Activated T-helper 2 cell treated with anti-CD3 and anti-CD28 coated beads, Interferon-gamma antibody, Interleukin-2, Interleukin-4, amounts not matched to agents 10 μg/mL and 5 μg/mL and 100 μg/mL, durations not matched to agents 14 hours and 24 hours and 36 hours (primary cell): ENCODE measurements at places on chromosomes 7 and 10.

DNA sequence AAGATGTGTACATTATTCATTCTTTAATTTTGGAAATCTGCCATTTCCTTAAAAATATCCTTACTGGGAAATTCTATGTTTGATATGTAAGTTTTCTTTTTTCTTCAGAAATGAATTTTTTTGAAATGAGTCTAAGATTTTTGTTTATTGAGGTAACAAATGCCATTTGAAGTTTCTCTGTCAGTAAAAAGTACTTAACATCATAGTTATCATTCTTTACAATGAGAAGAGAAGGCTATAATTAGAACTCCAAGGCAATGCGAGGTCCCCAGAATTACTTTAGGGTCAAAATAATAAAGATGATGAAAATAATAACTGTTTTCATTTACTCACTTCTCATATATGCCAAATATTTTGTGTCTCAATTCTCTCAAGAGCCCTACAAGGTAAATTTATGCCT lies 37.0 kb upstream of the RHOBTB1 start:
- H3K36me3 ChIP-seq = no peaks in the 10 kb centered on the region
- no peak overlapping the region for H3K27ac ChIP-seq
- H3K27me3 ChIP-seq = peaks cover 12% of the 10 kb centered on the region

DNA sequence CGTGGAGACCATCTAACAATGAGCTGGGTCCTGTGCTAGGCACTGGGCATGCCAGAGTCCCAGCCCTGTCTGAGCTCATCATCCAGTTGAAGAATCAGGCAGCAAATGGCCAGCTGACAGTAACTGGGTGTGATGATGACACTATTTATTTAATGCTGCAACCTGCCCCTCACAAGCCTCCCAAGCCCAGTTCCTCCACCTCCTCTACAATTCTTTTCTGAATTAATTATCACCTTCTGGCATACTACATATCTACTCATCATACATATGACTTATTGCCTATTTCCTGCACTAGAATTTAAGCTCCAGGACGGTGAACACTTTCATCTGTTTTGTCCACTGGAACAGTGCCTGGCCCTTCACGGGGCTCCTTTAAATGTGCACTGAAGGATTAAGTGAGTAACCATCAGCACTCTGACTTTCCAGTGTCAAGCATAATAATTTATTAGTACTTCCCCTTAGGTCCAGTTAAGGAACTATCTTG lies 96.7 kb upstream of the LAMB4 start:
- DNase-seq = no peak
- no peak overlapping the region for H3K4me3 ChIP-seq
- no peak overlapping the region for H3K27ac ChIP-seq

DNA sequence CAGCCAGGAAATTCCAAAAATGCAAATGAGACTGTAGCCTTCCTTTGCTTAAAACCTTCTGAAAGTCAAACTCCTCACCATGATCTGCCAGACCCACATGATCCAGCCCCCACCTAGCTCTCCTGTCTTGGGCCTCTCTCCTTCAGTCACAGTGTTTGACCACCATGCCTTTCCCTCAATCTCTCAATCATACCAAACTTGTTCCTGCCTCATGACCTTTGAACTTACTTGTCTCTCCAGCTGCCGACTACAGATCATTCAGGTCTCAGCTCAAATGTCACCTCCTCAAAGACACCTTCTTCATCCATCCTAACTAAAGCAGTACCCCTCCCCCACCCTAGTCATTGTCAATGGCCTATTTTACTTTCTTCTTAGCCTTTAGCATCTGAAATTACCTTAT lies 9.3 kb upstream of the ADD3 start:
- no peak overlapping the region for H3K4me3 ChIP-seq
- no peak for DNase-seq
- peaks cover 12% of the 10 kb centered on the region for H3K27me3 ChIP-seq

- H3K36me3 ChIP-seq = no peaks in the 10 kb centered on the region
- H3K4me1 ChIP-seq = no peaks in the 10 kb centered on the region
- DNase-seq = no peak
- no peak overlapping the region for H3K4me3 ChIP-seq
Measured at GRCh38 chr10:77253147-77253545, 384.5 kb downstream of the KCNMA1 start.

DNA sequence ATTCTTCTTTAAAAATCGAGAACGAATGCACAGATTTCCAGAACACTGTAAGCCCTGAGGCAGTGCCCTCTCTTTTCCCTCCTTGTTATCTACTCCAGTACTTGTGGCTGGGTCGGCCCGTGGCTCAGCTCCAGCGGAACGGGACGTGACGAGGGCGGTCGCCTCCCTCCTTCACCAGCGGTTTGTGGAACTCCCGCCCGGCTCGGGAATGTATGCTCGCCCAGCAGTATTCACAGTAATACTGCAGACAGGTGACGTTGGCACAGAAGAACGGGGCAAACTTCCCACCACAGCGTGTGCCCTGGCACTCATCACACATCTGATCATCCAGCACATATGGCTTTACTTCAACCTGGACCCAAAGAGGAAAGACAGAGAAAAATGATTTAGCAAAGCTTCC lies 128.5 kb downstream of the BTAF1 start:
- H3K4me3 ChIP-seq = no peak overlapping the region
- H3K27ac ChIP-seq = no peak overlapping the region
- no peaks in the 10 kb centered on the region for H3K27me3 ChIP-seq
- no peaks in the 10 kb centered on the region for H3K36me3 ChIP-seq

DNA sequence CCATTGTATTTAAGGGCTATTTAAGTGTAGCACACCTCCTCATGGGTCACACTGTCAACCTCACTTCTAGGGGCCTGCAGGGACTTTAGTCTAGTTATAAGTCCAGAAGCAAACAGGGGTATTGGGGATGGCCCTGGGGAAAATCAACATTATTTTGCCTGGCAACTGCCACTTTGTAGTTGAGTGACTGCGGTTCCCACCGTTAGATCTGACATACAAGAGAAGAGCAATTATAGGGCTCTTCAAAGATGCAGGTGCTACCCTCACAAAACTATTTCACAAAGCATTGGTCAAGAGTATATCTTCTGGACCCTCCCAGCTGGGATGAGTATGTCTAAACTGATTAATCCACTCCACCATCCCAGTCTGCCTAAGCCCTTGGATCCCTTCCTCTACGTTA lies 133.0 kb upstream of the PCBD1 start:
- no peaks in the 10 kb centered on the region for H3K36me3 ChIP-seq
- DNase-seq = no peak
- no peak overlapping the region for H3K27ac ChIP-seq
- H3K27me3 ChIP-seq = no peaks in the 10 kb centered on the region
- no peak overlapping the region for H3K4me3 ChIP-seq
- H3K4me1 ChIP-seq = no peaks in the 10 kb centered on the region

DNA sequence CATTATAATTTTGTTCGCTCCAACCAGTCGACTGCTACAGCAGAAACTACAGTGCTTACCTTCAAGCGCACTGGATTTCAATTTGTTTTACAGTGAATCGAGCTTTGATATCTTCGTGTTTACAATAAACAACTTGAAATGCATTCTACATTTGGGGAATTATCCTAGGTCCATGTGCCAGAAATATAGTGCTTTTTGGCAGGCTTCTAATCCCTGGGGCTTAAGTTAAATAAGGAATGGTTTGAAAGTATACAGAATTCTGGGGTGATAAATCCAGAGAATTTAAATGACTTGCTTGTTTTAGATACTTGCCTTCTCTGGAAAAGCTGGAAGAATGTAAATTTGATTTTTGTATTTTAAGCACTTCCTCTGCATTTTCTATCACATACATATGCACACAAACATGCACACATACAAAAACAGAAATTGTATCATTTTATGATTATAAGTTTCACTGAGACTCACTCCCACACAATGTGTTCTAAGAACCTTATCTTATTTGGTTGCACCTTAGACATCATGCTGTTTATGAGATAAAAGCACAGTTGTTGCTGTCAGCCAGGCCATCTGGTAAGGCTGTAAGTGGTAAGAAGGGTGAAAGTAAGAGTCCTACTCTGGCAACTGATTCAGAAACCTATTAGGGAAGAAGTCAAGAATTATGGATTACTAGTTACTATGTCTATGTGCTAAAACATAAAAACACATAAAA lies 347.2 kb upstream of the KCND2 start:
- no peaks in the 10 kb centered on the region for H3K36me3 ChIP-seq
- DNase-seq = no peak
- no peaks in the 10 kb centered on the region for H3K4me1 ChIP-seq
